Placental pericyte (primary cell): ENCODE measurements at places on chromosomes 6 and 20. TPM values are rescaled to one million over a fixed set of nuclear protein-coding genes. Genes with fewer than 3 reads are reported as not detected.

Gene HRH3
- total RNA-seq: not detected in 2 replicates

Gene NRSN1
- not detected in 2 replicates for total RNA-seq

Gene CLIC5
- not detected in 2 replicates for total RNA-seq

Gene ARMC2
- total RNA-seq: 0.88 and 2.1 TPM in 2 replicates

Gene DNMT3B
- total RNA-seq: 2.2 and 5.2 TPM in 2 replicates

Gene RUNX2
- 9.0 and 18.3 TPM in 2 replicates for total RNA-seq

Gene LY6G6F
- not detected in 2 replicates for total RNA-seq

Gene SGK2
- total RNA-seq: 0.22 and 0.57 TPM in 2 replicates

Gene SNX21
- 51.2 and 79.3 TPM in 2 replicates for total RNA-seq

Gene SH3BGRL2
- 0.22 and 1.6 TPM in 2 replicates for total RNA-seq

Gene RNF217
- 19.5 and 21.4 TPM in 2 replicates for total RNA-seq

Gene CCDC170
- total RNA-seq: under 0.01 and 1.0 TPM in 2 replicates

Gene CDKAL1
- total RNA-seq: 14.4 and 30.5 TPM in 2 replicates

Gene RRAGD
- 0.22 and 1.4 TPM in 2 replicates for total RNA-seq

Gene TMEM244
- 1.3 TPM in 1 of 2 replicates, not detected in the other for total RNA-seq

Gene HAO1
- not detected in 2 replicates for total RNA-seq

Gene GPX5
- not detected in 2 replicates for total RNA-seq

Gene PTCRA
- not detected in 2 replicates for total RNA-seq

Gene SIRPA
- 14.9 and 51.4 TPM in 2 replicates for total RNA-seq

Gene NKAIN2
- not detected in 2 replicates for total RNA-seq

Gene ZNF334
- total RNA-seq: 1.1 and 4.6 TPM in 2 replicates

Gene PNPLA1
- total RNA-seq: 0.14 TPM in 1 of 2 replicates, not detected in the other

Gene RSPO3
- 0.57 and 0.66 TPM in 2 replicates for total RNA-seq

Gene SAMD3
- total RNA-seq: 9.6 and 21.0 TPM in 2 replicates

Gene FAM83C
- not detected in 2 replicates for total RNA-seq
